ENCODE measurements at places on chromosomes 12 and 14.
A peak's percentile ranks its signal among the peaks of the same experiment; 100 is the strongest.

- no peak for DNase-seq
Measured at GRCh38 chr12:113425960-113426453, 3.8 kb downstream of the SDSL start.

- no peak for DNase-seq
Measured at GRCh38 chr12:59859171-59859510, 263.3 kb downstream of the SLC16A7 start.

DNA sequence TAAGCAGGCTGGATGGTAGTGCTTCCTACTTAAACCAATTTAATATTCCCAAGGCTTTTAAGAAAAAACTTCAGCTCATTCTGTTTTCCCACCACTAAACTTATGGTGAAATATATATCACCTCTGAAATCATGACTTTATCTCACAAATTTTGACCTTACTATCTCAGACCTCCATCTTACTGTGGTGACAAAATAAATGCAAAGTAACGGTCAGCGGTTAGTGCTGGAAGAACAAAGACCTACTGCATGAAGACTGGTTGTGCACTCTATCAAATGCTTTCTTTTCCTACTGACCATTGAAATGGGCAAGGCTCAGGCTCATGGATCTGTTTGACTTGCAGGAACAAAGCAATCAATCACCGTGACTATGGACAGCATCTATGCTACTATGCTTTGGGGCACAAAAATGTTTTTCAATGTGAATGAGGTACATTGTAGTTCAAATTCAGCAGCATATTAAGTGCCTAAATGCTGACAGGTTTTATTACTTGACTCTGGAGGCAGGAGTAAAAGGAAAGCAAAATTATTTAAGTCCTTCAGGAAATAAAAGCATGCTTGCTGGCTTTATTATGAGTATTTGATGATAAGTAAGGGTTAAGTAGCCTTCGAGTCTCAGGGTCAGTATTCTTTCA, 43.1 kb upstream of the GTF2A1 start:
- no peak for DNase-seq

DNA sequence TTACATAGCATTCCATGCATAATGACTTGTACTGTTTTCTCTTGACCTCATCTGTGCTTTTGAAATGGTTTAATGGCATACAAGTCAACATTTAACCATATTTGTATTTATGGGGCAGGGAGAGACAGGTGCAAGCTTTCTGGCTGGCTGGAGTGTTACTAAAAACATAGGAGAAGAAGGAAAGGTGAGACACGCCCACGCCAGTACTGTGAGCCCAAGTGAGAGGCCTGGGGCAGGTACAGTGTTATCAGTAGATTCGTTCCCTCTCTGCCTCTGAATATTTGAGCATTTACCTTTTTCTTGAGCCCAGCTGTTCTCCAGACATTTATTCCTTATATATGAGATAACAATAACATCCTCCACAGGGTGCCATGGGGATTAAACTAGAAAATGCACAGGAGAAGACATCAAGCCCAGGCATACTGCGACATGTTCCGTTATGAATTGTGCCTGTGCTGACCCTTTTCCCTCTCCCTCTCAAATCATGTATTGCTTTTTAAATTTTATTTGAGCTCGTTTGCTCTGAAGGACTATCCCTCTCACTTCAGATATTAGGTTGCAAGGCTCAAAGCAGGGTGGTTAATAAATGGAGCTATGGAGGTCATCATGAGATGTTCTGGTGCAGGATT, 34.6 kb upstream of the TUBA1C start:
- no peak for DNase-seq

DNA sequence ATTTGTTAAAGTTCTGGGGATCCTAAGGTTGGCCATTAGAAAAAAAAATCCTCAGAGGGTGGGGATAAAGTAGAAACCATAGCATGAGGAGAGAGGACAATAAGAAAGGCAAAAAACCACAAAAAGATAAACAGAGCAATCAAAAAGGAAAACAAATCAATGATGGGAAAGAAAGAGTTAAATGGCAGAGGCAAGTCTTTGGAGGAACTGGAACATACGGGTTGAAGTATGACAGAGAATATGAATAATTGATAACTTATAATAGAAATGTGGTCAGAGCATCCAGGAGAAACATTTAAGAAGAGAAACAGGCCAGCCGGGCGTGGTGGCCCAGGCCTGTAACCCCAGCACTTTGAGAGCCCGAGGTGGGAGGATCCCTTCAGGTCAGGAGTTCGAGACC, 17.8 kb upstream of the SALL2 start:
- no peak for DNase-seq

- DNase-seq, result peak; percentile 37
Measured at GRCh38 chr12:2384029-2384386, 331.2 kb downstream of the CACNA1C start.

DNA sequence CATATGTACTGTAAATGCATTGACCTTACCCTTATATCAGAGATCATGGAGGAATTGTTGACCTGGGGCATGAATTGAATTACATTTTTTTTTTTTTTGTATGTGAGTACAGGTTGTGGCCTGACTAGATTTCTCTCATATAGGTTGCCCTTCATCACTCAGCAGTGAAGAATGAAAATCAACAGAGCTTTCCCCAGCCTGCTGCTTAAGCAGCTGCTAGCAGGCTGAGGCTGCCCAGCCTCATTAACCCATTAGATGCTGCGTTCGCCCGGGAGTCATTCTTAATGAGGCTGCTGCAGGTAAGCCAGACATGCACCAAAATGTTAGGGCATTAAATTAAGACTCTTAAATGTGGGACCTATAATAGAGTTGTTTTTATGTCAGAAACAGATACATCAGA, 236.0 kb downstream of the ETNK1 start:
- DNase-seq, result no peak

DNA sequence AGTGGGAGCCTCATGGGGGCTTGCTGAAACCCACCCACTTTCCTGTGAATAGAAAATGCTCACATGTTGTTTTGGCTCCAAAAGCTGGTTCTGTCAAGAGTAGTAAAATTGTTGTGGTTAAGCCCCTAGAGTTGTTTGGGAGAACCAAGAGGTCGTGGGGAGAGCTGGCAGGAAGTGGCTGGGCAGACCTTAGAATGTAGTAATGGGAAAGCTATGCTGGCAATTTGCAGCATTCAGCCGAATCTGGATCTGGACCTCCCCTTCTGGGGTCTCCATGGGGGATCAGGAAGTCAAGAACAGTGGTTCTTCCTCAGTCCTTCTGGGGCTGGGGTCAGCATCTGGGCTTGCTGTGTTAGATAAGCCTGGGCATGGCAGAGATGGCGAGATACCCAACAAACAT, 150.6 kb upstream of the TBX3 start:
- DNase-seq, result peak; percentile 13

DNA sequence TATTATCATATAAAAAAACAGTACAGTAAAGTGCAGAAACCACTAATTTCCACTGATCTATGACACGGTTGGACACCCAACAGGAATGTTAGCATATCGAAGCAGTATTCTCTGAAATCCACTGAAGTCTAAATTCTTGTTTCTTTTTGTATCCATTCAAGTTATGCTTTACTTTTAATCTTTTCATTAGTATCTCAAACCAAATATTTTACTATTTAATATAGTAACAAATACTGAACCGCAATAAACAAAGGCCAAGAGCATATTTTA, 41.1 kb downstream of the ATXN2 start:
- DNase-seq, result peak; percentile 23

DNA sequence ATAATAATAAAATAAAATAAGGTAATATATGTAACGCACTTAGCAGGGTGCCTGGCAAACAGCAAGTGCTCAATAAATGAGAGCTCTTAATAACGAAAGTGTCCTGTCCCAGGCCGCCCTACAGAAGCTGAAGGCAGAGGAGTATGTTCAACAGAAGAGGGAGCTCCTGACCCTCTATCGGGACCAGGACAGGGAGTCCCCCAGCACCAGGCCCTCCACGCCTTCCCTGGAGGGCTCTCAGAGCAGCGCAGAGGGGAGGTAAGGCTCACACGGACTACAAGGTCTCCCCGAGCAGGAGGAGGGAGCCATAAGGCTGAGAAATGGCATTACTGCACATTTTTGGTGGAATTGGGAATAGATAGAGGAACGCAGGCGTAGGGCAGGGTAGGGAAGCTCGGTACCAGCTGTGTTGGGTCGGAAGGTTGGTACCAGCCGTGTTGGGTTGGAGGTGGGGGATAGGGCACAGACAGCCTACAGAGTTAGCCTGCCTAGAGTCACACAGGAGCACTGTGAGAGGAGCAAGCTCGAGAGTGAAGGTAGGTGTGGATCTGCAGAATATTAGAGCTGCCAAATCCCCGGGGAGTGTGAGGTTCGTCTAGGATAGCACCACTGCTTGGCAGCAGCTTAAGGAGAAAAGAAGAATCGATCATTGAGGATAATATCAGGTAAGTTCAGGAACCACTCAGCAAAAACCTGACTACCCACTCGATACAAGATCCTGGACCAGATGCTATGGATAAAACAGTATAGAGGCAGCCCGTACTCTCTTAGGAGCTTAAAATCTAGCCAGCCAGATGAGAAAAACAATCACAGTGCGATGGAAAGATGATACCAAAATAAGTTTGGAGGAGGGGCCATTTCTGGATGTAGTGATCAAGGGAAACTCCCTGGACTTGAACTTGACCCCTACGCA, 15.3 kb downstream of the TNFRSF1A start:
- peak; percentile 23 for DNase-seq

DNA sequence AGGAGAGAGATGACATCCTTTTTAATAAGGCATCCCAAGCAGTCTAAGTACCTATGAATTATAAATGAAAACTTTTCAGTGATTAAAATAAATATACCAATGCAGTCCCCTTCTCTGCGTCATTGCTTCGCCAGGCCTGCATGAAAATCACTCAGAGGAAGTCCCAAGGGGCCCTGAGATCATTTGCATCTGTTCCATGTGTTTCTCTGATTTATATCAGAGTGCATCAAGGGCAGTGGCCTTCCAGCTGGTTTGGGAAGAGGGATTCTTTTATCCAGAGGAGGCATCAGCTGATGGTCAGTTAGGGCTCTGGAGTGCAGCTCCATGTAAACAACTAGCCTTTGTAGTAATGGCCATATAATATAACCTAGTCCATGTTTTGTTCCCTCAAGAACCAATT, 210.1 kb downstream of the RGS6 start:
- DNase-seq, result no peak

GRCh38 chr14:68853749-68854148, 60.9 kb upstream of the ZFP36L1 start:
- DNase-seq, result no peak

GRCh38 chr14:61927520-61927919, 165.3 kb downstream of the SNAPC1 start:
- DNase-seq, result peak; percentile 96

- DNase-seq, result peak; percentile 31
Measured at GRCh38 chr14:30656190-30656632, 34.1 kb downstream of the SCFD1 start.

DNA sequence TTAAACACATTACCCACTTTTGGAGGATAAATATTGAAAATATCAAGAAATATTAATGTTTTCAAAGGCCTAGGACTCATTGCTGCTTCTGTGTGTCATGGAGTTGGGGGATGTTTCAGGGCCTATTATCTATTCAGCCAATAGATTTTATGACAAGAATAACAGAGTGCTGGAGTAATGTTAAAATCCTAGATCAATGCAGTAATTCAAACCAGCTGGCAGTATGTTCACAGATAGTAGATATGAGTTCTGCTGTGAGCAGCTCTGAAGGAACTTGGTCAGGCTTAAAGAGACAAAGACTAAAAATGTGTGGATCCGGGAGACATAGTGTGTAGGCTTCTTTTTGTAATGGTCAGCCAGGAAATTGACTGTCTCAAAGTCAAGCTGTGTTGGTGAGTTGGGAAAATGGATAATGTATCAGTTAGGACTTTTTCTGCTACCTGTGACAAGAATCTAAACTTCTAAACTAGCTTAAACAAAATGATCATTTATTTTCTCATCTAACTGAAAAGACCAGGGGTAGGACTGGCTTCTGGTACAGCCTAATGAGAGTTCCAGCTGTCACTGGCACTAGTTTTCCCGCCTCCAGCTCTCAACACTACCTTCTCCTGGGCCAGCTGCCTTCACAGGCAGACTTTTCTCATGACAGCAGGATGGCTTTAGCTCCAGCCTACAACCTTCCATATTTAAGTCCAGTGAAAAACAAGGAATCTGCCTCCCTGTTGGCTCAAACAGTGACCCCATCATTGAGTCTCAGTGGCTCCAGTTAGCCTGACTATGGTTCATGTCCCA, 16.3 kb upstream of the POLR3B start:
- DNase-seq, result no peak

- peak; percentile 9 for DNase-seq
Measured at GRCh38 chr14:33127531-33127930, 188.9 kb downstream of the NPAS3 start.

- DNase-seq, result no peak
Measured at GRCh38 chr12:27335364-27336281, 3.0 kb downstream of the BMAL2 start.

- DNase-seq, result peak; percentile 39
Measured at GRCh38 chr12:32918890-32919801, 22.6 kb upstream of the PKP2 start.

DNA sequence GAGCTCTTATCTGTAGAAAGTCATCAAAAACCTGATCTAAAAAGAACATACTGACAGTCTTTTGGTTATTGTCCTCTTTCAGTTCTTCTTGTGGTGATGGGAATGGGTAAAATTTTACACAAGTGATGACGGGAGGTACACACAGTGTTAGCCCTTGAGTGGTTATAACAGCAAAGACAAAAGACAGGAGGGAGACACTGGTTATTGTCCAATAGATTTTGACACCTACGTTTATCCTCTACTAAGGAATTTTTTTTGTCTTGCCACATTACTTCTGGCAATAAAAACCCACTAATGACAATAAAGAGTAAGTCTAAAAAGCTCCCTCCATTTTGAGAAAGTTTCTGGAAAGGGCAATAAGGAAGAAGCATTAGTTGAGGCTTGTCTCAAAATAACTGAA, 47.7 kb upstream of the CMAS start:
- no peak for DNase-seq

DNA sequence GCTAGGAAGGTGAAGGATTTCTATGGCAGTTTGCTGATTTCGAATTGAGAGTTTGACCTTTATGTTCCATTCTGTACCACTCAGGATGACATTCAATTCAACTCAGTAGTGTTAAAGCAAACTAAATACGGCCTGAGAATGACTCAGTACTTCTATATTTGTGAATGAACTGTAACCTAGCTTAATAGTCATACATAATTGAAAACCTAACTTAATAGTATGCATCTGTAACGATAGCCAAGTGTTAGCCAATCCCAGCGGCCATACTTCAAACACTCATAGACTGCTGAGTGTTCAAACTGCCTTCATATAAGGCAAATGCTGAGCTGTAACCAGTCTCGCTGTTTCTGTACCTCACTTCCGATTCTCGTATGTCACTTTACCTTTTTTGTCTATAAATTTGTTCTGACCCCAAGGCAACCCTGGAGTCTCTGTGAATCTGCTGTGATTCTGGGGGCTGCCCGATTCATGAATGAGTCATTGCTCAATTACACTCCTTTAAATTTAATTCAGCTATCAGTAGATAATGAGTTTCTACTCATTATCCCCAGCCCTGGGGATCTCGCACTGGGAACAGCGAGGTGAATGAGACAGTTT, 98.5 kb upstream of the SLC24A4 start:
- no peak for DNase-seq

GRCh38 chr12:114275932-114276785, 129.8 kb downstream of the TBX5 start:
- DNase-seq, result no peak

GRCh38 chr12:127861406-127861805, 405.6 kb upstream of the TMEM132C start:
- DNase-seq, result no peak

Measured in kidney tubule cell (primary cell).